Bronchial smooth muscle cell (primary cell): ENCODE measurements at places on chromosomes 7 and 10. TPM values are rescaled to one million over a fixed set of nuclear protein-coding genes. Genes with fewer than 3 reads are reported as not detected.

The TFR2 gene
- 0.26 TPM in 1 of 2 replicates, not detected in the other for total RNA-seq

The NFKB2 gene
- 10.2 and 12.9 TPM in 2 replicates for total RNA-seq

The CADPS2 gene
- 11.8 and 16.6 TPM in 2 replicates for total RNA-seq

The EPHB6 gene
- total RNA-seq, result under 0.01 and 1.2 TPM in 2 replicates

The NYAP1 gene
- 2.0 and 2.4 TPM in 2 replicates for total RNA-seq

The PIK3CG gene
- not detected in 2 replicates for total RNA-seq

The MBL2 gene
- total RNA-seq, result not detected in 2 replicates

The RBM20 gene
- total RNA-seq, result under 0.01 TPM in 1 of 2 replicates, not detected in the other

The POLR2J2 gene
- total RNA-seq, result 1.7 and 3.5 TPM in 2 replicates

The CAV1 gene
- 273 and 450 TPM in 2 replicates for total RNA-seq

The GRM3 gene
- not detected in 2 replicates for total RNA-seq

The OR6B1 gene
- total RNA-seq, result not detected in 2 replicates

The WASL gene
- total RNA-seq, result 5.4 and 9.1 TPM in 2 replicates

The NPC1L1 gene
- total RNA-seq, result under 0.01 and 0.09 TPM in 2 replicates

The NKX1-2 gene
- not detected in 2 replicates for total RNA-seq

The ENKUR gene
- 0.09 and 0.16 TPM in 2 replicates for total RNA-seq

The OPN4 gene
- not detected in 2 replicates for total RNA-seq

The NAT16 gene
- not detected in 2 replicates for total RNA-seq

The CALHM3 gene
- not detected in 2 replicates for total RNA-seq

The OR13A1 gene
- under 0.01 TPM in 1 of 2 replicates, not detected in the other for total RNA-seq

The SPDYE2B gene
- not detected in 2 replicates for total RNA-seq

The NSMCE4A gene
- 11.7 and 13.4 TPM in 2 replicates for total RNA-seq

The PVRIG gene
- total RNA-seq, result not detected in 2 replicates

The NODAL gene
- total RNA-seq, result not detected in 2 replicates

The USP6NL gene
- 3.6 and 4.1 TPM in 2 replicates for total RNA-seq

The SAMD9 gene
- 9.5 and 15.6 TPM in 2 replicates for total RNA-seq

The ARMC3 gene
- not detected in 2 replicates for total RNA-seq

The LRRC17 gene
- total RNA-seq, result 311 and 381 TPM in 2 replicates

The FOXP2 gene
- total RNA-seq, result 4.2 and 6.1 TPM in 2 replicates

The CDHR1 gene
- total RNA-seq, result not detected in 2 replicates

The ZFYVE27 gene
- total RNA-seq, result 14.3 and 15.0 TPM in 2 replicates

The TTYH3 gene
- total RNA-seq, result 27.9 and 37.3 TPM in 2 replicates

The LRIT1 gene
- total RNA-seq, result not detected in 2 replicates

The GPR15LG gene
- total RNA-seq, result not detected in 2 replicates

The DNAJC12 gene
- total RNA-seq, result 1.4 and 2.3 TPM in 2 replicates

The PWWP2B gene
- total RNA-seq, result 6.5 and 9.6 TPM in 2 replicates

The ZNF239 gene
- 4.3 and 5.8 TPM in 2 replicates for total RNA-seq

The CCDC3 gene
- 0.16 and 0.17 TPM in 2 replicates for total RNA-seq

The CYP2C8 gene
- under 0.01 TPM in 1 of 2 replicates, not detected in the other for total RNA-seq

The CRCP gene
- total RNA-seq, result 30.6 and 41.3 TPM in 2 replicates
